ENCODE measurements at places on chromosomes 12 and 14. TPM values are rescaled to one million over a fixed set of nuclear protein-coding genes. Genes with fewer than 3 reads are reported as not detected.

PPP1R36 gene
- total RNA-seq: not detected

TEAD4 gene
- total RNA-seq: 24.0 TPM

KRT73 gene
- not detected for total RNA-seq

XRCC3 gene
- 15.6 TPM for total RNA-seq

CEBPE gene
- not detected for total RNA-seq

ABCC9 gene
- total RNA-seq: 1.6 TPM

GPR68 gene
- total RNA-seq: 0.47 TPM

PTGDR gene
- not detected for total RNA-seq

PPP4R4 gene
- total RNA-seq: 0.26 TPM

SYNDIG1L gene
- not detected for total RNA-seq

NPAS3 gene
- 0.51 TPM for total RNA-seq

GDF3 gene
- not detected for total RNA-seq

TAS2R7 gene
- not detected for total RNA-seq

Measured in pericardium fibroblast (primary cell).